Hindlimb muscle (tissue), 1 donor: ENCODE measurements at places on chromosomes 11 and 22. TPM values are rescaled to one million over a fixed set of nuclear protein-coding genes. Genes with fewer than 3 reads are reported as not detected.

The BARX2 gene
- polyA plus RNA-seq = 0.31 TPM

The KCNK4 gene
- polyA plus RNA-seq = not detected

The RFPL2 gene
- polyA plus RNA-seq = not detected

The SCGB1D2 gene
- polyA plus RNA-seq = not detected

The ESAM gene
- 65.1 TPM for polyA plus RNA-seq

The SUSD2 gene
- polyA plus RNA-seq = 0.85 TPM
